Muscle of back (tissue), 13 donors: ENCODE measurements at places on chromosomes 7 and 10. TPM values are rescaled to one million over a fixed set of nuclear protein-coding genes. Genes with fewer than 3 reads are reported as not detected.

- no peak for DNase-seq
These were observed 312.1 kb downstream of the GPAM start for GRCh38 chr10:111871458-111871857.

DNA sequence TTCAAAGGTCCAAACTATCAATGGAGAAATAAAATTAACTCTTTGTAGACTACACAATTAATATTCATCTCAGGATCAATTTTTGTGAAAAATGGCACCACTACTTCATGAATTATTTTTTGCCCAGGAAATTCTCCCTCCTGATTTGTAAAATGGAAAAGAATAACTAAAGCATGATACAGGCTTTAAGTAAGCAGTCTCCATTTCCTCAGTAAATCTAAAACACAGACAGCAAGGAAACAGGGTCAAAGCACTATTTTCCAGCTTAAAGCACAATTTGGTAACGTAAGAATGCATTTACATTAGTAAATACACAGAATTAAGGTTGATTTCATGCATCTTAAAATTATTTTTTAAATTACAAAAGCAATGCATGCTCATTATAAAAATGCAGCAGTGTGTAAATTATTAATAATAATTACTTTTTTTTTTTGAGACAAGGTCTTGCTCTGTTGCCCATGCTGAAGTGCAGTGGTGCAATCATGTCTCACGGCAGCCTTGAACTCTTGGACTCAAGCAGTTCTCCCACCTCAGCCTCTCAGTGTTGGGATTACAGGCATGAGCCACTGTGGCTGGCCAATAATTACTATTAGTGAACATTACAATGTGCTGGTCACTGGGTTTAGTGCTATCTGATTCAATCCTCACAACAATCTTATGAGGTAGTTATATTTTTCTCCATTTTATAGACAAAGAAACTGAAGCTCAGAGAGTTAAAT is 26.1 kb upstream of the VCL start:
- DNase-seq = no peak

GRCh38 chr7:158655931-158656441 is 48.6 kb downstream of the NCAPG2 start:
- no peak for DNase-seq

The VIPR2 gene
- 8.8 TPM for polyA plus RNA-seq

DNA sequence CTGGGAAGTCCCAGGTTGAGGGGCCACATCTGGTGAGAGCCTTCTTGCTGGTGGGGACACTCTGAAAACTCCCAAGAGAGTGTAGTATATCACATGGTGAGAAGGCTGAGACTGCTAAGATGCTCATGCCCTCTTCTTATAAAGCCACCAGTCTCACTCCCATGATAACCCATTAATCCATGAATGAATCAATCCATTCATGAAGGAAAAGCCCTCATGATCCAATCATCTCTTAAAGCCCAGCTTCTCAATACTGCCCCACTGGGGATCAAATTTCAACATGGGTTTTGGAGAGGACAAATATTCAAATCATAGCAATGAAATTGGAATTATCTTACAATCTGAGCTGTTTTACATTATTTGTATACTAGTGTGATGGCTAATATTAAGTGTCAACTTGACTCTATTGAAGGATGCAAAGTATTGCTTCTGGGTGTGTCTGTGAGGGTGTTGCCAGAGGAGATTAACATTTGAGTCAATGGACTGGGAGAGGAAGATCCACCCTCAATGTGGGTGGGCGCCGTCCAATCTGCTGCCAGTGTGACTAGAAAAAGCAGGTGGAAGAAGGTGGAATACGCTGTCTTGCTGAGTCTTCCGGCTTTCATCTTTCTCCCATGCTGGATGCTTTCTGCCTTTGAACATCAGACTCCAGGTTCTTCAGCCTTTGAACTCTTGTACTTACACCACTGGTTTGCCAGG is 14.3 kb upstream of the UBE2D1 start:
- DNase-seq = no peak

DNA sequence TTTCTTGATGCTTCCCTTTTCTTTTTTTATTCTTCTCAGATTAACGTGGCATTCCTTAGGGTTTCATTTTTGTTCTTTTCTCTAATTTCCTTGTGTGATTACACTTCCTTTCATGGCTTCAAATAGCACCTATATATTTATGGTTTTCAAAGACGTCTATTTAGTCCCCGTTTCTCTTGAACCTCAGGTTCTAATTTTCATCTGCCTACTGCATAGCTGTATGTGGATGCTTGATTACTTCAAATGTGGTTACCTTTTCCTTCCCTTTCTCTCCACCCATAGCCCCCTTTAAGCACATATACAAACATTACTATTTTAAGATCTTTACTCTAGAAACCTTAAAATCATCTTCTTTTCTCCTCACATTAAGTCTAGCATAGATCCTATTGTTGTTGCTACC is 2.4 kb downstream of the TPST1 start:
- DNase-seq = no peak

DNA sequence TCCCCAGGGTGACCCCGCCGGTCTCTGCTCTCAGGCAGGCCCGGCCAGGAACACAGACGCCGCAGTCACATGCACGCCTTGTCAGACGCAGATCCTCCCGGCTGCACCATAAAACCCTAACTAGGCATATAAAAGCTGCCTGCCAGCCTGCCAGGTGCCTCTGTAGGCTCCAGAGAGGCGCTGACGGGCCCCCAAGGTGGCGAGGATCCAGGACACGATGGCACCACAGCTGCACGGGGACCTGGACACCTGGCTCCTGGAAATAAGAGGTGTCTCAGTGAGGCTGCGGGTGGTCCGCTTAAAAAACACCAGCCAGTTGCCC is 21.9 kb upstream of the GDF10 start:
- DNase-seq = no peak

- no peak for DNase-seq
These were observed 761.9 kb downstream of the TYW1 start for GRCh38 chr7:67758551-67758950.

GRCh38 chr7:102000123-102000522 is 182.7 kb downstream of the CUX1 start:
- no peak for DNase-seq

The GPR158 gene
- polyA plus RNA-seq = 0.36 TPM

DNA sequence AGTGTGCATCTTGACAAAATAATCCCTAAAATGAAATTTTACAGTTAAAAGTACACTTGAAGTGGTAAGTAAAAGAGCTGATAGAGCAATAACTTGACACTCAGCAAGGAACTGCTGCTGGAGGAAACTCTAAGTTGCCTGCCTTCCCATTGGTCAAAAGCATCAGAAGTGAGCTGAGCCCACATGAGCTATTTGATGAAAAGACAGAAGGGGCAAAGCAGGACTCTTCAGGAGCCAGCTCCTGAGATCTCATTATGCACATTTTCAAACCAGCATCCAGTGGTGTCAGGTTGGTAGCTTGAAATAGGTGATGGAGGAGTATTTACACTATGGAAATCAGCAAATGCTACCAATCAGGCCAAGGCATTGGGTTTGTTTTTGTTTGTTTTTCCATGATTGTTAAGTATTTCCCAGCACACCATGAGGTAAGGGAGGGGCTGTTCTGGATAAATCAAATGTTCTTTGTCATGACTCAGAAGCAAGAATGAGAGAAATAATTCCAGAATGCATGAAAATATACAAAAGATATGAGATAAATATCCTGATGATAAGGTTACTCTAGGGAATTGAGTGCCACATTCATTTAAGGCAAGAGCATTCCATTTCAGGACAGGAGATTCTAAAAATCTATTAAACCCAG is 316.6 kb downstream of the SNX13 start:
- no peak for DNase-seq

DNA sequence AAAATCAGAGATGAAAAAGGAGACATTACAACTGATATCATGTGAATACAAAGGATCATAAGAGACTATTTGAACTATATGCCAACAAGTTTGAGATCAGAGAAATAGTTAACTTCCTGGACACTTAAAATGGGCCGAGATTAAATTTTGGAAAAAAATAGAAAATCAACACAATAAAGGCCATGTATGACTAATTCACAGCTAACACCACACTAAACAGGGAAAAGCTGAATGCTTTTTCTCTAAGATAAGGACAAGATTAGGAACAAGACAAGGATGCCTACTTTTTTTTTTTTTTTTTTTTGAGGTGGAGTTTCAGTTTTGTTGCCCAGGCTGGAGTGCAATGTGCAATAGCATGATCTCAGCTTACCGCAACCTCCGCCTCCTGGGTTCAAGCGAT is 151.4 kb upstream of the MAGI2 start:
- no peak for DNase-seq

DNA sequence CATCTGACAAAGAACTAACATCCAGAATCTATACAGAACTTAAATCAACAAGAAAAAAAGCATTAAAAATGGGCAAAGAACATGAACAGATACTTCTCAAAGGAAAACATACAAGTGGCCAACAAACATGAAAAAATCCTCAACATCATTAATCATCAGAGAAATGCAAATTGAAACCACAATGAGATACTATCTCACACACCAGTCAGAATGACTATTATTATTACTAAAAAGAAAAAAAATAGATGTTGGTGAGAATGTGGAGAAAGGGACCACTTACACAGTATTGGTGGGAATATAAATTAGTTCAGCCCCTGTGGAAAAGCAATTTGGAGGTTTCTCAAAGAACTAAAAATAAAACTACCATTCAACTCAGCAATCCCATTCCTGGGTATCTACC is 89.1 kb upstream of the ADO start:
- DNase-seq = no peak

The DPYSL4 gene
- polyA plus RNA-seq = 4.6 TPM

GRCh38 chr7:38796626-38797501 is 112.1 kb downstream of the VPS41 start:
- peak; percentile 73 for DNase-seq

DNA sequence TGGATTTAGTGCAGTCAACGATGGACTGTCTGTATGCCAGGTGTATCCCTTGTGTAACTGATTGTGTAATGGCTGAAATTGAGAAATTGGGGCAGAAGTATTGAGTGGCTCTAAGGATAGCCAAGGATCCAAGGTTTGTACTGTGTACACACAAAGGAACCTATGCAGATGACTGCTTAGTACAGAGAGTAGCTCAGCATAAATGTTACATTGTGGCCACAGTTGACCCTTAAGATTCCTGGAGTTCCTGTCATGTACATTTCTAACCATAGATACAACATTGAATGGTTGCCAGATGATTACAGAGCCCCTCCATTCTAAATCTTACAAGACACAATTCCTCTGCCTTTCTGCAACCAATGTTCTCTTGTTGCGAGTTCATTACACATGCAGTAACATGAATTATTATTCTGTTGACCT is 25.3 kb downstream of the CCDC126 start:
- no peak for DNase-seq

The SLC26A5 gene
- polyA plus RNA-seq = 0.19 TPM

DNA sequence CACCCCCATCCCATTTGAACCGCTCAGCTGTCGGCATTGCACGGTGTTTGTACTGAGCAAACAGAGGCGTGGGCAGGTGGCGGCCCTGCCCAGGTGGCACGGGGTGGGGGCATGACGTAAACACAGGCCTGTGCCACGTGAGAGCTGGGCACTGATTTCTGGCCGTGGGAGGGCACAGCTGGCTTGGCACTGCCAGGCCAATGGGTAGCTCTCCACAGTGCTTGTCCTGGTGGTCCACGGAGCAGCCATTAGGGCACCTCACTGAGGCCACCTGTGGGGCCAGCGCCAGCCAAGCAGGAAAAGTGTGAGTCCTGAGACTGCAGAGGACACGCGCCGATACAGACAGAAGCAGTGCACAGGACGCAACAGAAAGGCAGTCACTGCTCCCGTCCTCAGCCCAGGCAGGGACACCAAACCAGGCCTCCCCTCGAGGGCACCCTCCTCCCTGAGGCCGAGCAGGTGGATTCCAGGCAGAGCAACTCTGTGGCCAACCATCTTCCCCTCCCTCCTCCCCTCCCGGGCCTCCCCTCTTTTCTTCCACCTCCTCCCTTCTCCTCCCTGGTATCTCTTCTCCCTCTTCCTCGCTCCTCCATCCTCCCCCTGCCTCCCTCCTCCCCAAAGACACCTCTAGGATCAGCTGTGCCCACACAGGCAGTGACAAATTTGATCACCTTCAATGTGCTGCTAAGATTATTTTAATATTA is 258.7 kb downstream of the ELFN1 start:
- no peak for DNase-seq

- no peak for DNase-seq
These were observed 18.8 kb downstream of the DNAJC2 start for GRCh38 chr7:103325744-103326143.
